ENCODE measurements at places on chromosomes 11 and 22.

GRCh38 chr11:102347462-102348370 is 702 bp downstream of the BIRC2 start:
- no peak for DNase-seq

- DNase-seq: no peak
These were observed 19.6 kb downstream of the VPS37C start for GRCh38 chr11:61141601-61142028.

GRCh38 chr22:43375951-43376455 is 32.8 kb upstream of the SCUBE1 start:
- no peak for DNase-seq

DNA sequence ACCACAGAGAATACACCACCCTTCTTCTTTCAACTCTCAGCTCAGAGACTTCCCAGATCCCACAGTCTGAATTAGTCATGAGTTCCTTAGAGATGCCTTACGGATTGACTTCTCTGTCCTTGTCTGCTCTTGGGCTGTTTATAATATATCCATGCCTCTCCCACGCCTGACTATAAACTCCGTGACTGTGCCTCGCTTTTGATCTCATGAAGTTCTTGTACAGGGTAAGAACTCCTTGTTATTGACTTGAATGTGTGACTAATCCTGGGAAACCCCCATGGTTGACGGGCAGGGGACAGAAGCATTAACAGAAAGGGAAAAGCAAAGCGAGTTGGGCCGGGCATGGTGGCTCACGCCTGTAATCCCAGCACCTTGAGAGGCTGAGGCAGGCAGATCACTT is 62.4 kb upstream of the POU2AF1 start:
- no peak for DNase-seq

GRCh38 chr11:12797996-12798395 is 123.8 kb downstream of the TEAD1 start:
- DNase-seq: no peak

DNA sequence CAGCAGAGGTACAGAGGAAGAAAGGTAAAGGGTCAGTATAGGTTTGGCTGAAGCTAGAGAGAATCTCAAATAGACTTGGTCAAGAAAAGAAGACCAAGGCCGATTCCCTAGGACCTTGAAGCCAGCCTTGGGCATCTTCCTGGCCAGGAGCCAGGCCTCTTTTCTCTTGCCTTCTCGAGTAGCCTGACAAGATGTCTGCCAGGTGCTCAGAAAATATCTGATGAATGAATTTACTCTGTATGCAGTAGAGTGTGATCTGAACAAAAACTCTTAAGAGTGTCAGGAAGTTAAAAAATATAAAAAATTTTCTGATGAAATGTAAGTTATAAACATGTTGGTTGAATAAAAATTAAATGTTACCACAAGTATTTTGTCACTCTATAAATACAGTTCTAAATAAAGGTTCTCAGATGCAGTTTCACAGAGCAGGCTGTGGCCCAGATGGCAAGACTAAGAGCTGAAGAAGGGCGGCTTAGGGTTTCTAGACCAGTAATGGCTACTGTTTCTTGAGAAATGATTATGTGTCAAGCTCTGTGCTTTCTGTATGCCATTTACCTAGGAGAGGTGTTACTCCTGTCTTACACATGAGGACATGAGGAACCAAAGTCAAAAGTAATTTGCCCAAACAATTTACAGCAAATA is 98.1 kb downstream of the ATXN10 start:
- no peak for DNase-seq

GRCh38 chr11:104159356-104159755 is 4.6 kb downstream of the PDGFD start:
- DNase-seq: no peak

DNA sequence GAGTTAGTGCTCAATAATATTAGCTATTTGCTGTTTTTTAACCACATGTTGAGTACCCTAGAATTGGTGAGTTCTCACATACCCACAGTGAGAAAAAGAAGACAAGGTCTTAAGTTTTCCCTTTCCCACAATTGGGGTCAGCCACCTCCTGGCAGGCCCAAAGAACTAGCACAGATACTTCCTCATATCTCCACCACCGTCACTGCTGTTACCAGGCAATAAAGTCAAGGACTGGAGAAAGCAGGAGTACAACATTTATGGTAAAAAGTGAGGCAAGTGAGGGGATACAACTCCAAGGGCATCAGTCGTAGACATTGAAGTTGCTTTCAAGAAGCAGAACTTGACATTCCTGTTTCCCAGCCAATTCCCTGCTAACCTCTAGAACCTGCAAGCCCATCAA is 19.6 kb downstream of the ELP4 start:
- no peak for DNase-seq

DNA sequence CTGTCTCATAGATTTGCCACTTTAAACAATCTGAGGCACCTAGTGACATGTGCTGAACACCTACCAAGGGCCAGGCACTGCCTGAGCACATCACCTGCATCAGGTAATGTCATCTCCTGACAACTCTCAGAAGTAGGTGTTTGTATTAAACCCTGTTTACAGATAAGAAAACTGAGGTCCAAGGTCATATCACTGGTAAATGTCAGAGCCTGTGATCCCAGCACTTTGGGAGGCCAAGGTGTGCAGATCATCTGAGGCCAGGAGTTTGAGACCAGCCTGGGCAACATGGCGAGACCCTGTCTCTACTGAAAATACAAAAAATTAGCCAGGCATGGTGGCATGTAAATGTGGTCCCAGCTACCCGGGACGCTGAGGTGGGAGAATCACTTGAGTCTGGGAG is 39.1 kb upstream of the ACCSL start:
- DNase-seq: no peak

DNA sequence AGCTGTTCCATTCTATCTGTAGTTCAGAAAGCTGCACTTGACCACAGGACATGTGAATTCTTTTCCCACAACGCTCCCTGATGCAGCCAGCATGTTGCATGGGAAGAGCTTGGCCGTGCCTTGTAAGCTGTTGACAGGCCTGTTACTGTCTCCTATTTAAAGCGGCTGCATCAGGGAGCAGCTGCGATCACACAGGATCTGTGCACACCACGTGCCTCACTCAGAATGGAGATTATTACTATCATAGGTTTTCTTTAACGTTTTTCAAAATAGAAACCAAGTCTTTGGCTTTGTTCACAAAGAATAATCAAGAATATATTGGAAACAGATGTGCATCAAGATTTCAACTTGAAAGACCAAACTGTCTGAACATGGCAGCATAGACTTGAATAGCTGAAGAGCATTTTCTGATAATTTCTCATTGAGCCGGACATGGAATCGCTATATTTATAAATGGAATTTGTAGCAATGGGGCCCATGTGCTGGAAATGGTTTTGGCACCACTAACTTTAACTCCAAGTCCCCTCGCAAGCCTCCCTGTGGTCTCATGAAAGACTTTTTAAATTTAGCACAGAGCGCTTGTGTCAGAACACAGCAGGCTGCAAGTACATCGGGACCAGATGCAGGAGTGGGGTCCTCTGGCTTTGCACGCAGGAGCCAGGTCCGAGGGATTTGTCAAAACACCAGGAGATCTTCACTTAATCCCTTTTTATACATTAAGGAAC is 40.8 kb upstream of the MYO18B start:
- no peak for DNase-seq

DNA sequence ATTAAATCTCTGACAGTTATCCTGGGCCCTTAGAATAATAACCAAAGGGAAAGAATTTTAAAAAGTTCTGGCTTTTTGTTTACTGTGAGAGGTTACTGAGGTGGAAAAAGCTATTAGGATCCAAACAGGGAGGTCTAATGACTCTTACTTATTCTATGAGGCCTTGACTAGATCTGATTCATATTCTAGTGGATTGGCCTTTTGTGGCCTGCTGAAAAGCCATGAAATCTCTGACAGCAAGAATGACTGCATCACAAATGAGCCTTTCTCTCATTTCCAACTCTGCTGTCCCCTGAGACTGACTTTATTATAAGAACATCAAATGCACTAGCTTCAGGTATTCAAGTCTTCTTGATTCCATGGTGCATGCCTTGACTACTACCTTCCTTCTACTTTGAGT is 1797.6 kb downstream of the LRRC4C start:
- DNase-seq: no peak

GRCh38 chr22:43774318-43774915 is 37.7 kb downstream of the EFCAB6 start:
- DNase-seq: no peak

- no peak for DNase-seq
These were observed 426.7 kb downstream of the MIAT start for GRCh38 chr22:27084130-27084529.

DNA sequence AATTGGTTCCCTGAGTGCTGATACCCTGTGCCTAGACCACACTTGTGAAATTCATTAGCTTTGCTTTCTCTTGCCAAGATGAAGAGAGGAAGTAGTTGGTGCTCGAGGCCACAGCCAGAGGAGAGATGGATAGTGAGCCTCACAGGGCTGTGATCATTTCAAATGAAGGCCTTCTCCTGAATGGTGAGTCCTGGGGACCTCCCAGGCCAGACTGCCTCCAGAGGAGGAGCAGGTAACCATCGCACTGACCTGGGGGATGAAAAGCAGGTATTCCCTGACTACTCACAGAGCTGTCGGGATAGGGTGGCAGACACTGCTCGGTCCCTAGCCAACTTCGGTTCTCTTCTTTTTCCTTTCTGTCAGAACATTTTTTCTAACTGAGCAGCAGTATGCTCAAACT is 4.8 kb upstream of the FXYD6 start:
- no peak for DNase-seq

- no peak for DNase-seq
These were observed 87.8 kb downstream of the FEZ1 start for GRCh38 chr11:125408311-125408711.

DNA sequence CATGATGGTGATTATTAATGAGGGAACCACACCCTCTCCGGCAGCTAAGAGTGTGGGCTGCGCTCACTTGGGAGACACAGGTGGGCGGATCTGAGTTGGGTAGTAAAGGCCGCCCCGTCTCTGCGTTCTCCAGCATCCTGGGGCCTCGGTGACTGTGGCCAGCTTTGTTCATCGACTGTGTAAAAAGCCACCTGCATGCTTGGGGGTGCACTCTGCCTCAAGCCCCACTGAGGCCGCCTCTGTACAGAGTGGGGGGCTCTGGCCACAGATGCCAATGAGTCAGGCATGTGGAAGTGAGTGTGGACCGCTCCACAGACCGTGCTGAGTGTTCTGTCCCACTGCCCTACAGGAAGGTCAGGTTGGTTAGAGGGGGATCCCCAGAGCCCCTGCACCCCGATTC is 192.7 kb downstream of the SHANK2 start:
- DNase-seq: no peak

Measured in esophagus squamous epithelium (tissue), 5 donors.